ENCODE measurements at places on chromosomes 12 and 14.

DNA sequence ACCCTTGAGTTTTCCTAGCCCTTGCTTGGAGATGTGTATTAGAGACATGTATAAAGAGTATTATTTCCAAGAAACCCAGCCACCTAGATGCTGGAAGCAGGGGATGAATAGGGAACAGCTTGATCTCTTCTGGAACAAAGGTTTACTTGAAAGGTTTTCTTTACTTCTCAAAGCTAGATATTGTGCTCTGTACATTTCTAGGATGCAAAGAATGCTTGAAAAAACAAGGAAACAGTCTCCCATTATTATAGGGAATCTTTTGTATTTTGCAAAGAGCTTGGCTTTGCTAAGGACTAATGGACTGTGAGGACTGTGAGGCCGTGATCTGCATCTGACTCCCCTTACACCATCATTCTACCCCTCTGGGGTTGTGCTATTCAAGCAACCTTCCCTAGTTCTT, 77.9 kb downstream of the PRICKLE1 start:
- no peak for DNase-seq

GRCh38 chr12:99224237-99224636, 423.3 kb upstream of the GARIN6 start:
- DNase-seq, result no peak

DNA sequence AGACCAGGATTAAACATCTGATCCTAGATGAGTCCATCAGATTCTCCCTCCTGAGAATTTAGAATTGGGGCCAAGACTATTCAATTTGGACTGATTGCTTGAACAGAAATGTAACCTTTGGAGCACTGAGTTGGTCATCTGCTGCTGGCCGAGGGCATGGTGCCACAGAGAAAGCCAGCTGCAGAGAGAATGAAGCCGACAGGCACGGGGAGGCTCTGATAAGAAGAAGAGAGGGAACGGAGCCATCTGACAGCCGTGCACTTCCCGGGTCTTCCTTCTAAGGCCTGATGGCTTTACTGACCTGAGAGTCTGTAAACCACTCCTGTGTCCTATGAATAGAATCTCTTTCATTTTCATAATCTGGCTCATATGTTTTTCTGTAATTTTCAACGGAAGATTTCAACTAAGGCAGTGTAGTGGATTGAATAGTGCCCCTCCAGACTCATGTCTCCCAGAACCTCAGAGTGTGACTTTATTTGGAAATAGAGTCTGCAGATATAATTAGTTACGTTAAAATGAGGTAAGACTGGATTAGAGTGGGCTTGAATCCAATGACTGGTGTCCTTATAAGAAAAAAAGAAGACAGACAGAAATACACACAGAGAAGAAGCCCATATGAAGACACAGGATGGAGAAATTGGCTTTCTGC, 39.1 kb upstream of the FRS2 start:
- no peak for DNase-seq

- no peak for DNase-seq
Measured at GRCh38 chr12:12613344-12613743, 1.7 kb downstream of the CREBL2 start.

DNA sequence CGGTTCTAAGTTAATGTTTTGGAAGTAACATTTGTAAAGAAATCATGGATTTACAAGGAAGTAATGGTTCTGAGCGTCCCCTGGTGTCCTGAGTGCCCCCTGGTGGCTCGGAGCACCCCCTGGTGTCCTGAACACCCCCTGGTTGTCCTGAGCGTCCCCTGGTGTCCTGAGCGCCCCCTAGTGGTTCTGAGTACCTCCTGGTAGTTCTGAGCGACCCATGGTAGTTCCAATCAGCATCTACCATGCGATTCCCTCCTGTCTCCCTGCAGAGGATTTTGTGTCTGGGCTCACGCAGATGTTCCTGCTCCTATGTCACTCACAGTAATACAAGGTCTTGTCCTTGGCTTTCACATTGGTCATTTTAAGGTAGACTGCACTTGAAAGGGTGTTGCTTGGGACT, 1352.9 kb downstream of the TMEM121 start:
- peak; percentile 77 for DNase-seq

GRCh38 chr12:110739488-110739887, 3.2 kb downstream of the PPP1CC start:
- DNase-seq, result no peak

DNA sequence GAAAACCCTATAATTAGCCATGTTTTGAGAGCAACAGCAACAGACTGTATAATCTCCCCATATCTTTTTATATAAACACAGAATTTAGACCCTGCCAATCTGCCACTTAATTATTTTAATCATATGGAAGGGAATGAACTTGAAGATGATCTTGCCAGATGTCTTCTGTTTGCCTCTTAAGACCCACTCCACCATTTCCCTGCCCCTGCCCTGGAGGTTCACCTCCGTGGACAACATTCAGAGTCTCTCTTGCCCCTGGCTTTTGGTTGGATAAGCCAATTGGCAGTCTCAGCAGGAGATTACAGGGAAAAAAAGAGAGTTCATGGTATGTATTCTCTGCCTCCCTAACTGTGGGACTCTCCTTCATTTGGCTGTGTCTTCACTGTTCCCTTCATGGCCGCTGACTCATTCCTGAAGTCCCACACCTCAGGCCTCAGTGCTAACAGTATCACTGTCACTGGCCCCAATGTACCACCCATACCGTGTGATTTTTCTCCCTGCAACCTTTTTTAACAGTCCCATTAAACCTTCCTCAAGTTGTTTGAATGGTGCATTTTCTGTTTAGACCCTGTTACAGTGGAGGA, 184.8 kb downstream of the PIK3C2G start:
- DNase-seq, result no peak

- no peak for DNase-seq
Measured at GRCh38 chr12:92912052-92912451, 17.0 kb downstream of the EEA1 start.

DNA sequence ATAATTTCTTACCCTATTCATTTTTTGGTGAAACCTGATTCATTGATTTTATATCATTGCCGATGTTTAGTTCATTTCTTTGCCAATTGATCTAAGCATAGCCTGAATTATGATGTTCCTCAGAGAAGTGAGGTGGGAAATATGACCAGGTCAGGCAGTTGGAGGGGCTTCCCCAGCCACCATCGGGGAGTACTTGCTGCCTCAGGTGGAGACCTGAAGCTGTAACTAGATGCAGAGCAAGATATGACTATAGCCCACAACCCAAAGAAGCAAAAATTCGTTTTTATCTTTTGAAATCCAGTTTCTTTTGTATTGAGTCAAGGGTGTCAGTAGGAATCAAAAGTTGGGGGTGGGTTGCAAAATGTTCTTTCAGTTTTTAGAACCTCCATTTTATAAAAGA, 7.9 kb downstream of the PTGDR start:
- DNase-seq, result no peak

DNA sequence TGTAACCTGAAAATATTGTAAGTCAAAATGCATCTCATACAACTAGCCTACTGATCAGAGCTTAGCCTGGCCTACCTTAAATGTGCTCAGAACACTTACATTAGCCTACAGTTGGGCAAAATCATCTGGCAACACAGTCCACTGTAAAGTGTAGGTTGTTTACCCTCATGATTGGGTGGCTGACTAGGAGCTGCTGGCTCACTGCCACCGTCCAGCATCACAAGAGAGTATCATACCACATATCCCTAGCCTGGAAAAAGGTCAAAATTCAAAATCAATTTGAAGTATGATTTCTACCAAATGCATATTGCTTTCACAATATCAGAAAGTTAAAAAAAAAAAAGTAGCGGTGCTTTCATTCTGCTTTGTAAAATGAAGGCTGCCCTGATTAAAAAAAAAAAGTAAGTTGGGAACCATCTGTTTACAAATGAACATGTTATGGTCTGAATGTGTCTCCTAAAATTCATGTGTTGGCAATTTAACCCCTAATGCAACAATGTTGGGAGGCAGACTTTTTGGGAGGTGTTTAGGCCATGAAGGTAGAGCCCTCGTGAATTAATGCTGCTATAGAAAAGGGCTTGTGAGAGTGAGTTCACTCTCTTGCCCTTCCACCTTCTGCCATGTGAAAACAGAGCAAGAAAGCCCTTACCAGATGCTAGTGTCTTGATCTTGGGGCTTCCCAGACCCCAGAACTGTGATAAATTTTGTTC, 211.8 kb downstream of the PPM1H start:
- DNase-seq, result no peak

DNA sequence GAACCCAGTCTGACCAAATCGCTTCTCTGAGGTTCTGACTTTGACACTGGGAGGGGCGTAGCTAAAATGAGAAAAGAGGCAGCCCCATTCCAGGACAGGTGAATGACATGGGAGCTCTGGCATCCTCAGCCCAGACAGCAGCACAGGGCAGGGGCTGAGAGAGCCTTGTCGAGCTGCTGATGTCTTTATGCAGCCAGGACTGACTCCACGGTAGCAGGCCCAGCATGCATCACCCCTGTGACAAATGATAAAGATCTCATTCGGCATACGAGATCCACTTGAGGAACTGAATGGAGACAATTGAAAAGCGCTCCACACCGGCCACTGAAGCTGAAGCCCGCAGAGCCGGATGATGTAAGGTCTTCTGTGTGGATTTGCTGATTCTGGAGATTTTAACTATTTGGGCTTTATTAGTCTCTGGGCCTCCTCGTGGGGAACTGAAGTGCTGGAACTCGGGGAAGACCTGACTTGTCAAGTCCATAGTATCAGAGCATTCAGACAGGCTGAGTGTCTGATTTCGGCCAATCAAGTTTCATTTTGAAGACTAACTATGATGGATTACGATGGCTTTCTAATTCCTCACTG, 56.9 kb upstream of the MAP1LC3B2 start:
- no peak for DNase-seq

- no peak for DNase-seq
Measured at GRCh38 chr14:54637270-54638134, 70.6 kb downstream of the SAMD4A start.

- no peak for DNase-seq
Measured at GRCh38 chr12:80242321-80242720, 143.0 kb downstream of the OTOGL start.

DNA sequence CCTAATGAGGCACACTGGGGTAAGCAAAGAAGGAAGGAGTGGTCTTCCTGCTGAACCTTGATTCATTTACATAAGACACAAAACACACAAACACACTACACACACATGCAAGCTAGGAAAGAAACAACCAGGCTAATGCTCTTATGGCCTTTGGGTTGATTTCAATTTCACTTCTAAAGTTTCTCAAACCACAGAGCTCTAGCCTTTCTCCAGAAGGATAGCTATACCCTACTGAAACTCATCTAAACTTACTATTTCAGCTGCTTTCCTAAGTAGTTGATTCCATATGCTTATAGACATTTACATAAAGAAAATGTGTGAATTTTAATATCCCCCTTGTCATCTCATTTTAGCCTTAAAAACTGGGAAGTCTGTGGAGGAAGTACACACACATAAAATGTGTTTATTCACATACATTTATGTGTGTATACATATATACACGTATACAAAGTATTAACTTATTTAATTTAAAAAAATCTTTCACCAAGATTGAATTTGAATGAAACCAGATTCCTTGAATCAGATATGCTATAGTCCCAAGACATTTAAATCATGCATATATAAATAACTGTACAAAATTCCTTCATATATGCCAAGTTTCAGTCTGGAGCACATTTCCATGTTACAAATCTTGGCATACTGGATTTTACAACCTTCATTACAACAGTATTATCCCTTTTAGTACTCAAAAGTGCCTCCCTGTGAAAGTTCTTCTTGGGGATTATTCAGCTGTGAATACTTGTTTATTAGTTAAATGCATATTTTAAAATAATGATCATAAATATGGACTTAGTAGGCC, 231.8 kb upstream of the NPAS3 start:
- DNase-seq, result no peak

DNA sequence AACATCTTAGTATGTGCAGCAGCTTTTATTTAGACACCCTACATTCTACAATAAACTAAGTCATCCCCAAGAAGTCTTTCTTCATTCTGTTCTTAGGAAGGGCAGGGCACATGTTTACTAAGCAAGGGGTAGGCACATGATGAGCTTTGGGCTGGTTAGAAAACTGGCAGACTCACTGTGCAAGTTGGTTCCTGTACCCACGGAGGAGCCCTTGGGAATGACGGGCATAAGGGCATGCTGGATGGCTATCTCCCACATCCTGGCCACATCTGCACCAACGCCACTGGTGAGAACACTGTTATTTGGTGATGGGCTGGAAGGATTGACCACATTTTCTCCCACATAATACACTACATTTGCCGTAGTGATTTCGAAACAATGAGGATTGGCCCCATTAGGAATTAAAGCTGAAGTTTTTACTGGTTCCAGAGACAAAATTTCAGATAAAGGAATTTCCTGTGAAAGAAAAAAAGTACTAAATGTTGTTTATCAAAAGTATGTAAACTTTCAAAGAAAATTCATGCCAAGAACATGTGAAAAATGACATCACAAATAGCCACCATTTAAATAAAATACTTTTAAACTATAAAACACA, 297.0 kb downstream of the PRKD1 start:
- DNase-seq, result no peak

- DNase-seq, result no peak
Measured at GRCh38 chr12:86621957-86622356, 365.8 kb upstream of the MGAT4C start.

GRCh38 chr12:12465522-12465921, 97.1 kb downstream of the DUSP16 start:
- no peak for DNase-seq

DNA sequence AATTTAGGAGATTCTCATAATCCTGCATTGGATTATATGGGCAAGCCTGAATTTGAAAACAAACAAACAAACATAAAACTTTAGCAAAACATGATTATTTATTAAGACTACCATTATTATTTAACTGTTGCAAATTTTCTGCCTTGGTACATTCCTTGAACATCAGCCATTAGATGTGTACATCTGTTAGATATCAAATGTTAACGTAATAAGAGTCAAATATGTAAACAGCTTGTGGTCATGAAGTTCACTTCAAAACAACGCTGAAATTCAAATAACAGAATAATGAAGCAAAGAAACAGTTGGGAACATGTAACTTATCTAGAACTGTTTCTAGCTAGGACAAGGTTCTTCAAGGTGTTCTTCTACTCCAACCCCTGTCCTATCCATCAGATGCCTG, 14.3 kb upstream of the TMX1 start:
- DNase-seq, result no peak

DNA sequence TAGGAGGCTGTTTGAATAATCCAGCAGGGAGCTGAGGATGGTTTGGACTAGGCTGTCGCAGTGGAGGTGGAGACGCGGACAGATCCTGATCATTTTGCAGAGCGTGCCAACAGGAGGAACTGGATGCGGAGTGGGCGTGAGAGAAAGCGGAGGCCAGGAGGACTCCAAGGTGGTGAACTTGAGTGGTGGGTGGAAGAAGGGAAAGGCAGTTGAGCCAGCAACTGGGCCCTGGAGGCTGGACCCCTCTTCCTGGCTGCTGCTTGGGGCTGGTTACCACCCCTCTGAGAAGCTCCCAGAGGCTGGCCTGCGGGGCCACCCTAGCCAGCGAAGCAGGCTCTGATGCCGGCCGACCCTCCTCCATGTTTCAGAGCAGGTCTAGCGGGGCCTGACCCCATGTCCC, 56.8 kb upstream of the KCNA1 start:
- DNase-seq, result no peak

GRCh38 chr12:1553987-1554982, 40.1 kb downstream of the FBXL14 start:
- DNase-seq, result no peak
